ENCODE measurements at places on chromosomes 12 and 14.

DNA sequence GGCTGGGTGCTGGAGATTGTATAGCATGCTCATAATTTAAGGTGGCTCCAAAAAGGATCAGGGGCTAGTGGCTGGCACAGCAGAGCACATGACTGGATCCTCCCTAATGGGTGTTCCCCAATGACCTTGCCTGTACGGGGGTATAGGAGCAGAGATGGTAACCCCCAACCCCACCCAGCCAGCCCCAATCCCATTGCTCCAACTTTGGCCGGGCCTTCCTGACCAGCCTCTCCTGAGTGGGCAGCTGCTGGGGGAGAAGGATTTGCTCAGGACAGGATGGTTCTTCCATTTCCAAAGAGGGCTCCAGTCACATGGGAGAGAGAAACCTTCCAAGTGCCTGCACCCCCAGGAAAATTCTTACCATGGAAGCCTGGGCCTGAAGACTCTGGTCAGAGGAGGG, 15.3 kb upstream of the NR4A1 start:
- no peak for DNase-seq

- DNase-seq: no peak
Observed at GRCh38 chr12:69321351-69321750, 26.8 kb upstream of the LYZ start.

- no peak for DNase-seq
Observed at GRCh38 chr12:2165021-2165420, 112.2 kb downstream of the CACNA1C start.

DNA sequence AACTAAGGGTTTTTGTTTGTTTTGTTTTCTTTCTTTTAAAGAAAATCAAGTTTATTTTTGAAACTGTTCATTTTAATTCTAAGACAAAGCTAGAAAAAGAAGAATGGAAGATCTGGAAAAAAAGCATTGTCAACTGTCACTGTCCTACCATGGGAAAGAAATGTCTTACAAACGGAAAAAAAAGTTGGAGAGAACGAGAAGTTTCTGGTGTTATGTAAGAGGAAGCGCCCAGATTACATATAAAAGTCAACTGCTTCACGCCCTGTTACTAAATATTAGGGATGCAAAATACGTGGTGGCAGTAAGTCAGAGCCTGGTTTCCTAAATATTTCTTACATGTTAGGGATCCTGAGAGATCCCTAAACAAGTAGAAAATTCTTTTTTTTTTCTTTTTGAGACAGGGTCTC, 14.3 kb upstream of the FBXL14 start:
- no peak for DNase-seq

GRCh38 chr14:58972233-58973017, 216.0 kb upstream of the DAAM1 start:
- DNase-seq: no peak

GRCh38 chr12:91986084-91986483, 159.6 kb downstream of the BTG1 start:
- no peak for DNase-seq

DNA sequence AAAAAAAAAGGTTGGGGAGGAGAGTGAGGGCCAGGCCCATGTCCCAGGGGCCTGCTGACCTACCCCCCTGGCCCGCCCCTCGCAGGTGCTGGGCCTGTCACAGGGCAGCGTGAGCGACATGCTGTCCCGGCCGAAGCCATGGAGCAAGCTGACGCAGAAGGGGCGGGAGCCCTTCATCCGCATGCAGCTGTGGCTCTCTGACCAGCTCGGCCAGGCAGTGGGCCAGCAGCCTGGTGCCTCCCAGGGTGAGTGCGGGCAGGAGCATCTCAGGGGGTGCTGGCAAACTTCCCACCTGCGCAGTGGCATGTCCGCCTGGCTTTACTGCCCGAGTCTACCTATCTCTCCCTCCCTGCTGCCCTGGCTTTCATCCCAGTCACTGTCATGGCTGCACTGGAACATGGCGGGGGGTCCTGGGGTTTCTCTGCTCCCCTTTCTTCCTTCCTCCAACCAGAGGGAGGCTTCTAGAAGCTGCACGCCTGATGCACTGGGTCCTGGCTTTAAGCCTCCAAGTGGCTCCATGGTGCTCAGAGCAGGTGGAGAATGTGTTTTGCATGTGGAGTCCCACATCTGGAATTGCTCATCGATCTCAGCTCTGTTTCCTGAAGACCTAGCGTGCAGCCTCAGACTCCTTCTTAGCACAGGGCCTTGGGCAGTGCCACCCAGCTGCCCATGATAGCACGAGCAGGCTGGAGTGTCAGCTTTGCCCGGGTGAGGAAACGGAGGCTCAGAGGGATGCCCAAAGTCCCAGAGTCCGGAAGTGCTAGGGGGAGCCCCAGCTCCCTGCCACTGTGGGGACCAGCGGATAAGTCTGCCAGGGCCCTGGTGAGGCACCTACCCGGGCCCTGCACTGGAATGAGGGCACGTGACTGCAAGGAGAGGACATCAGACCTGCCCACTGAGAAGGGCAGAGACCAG, 46.3 kb downstream of the PHETA1 start:
- DNase-seq: no peak

GRCh38 chr14:92516966-92517506, 3.5 kb downstream of the RIN3 start:
- no peak for DNase-seq

- no peak for DNase-seq
Observed at GRCh38 chr14:70735043-70735442, 74.3 kb downstream of the MAP3K9 start.

DNA sequence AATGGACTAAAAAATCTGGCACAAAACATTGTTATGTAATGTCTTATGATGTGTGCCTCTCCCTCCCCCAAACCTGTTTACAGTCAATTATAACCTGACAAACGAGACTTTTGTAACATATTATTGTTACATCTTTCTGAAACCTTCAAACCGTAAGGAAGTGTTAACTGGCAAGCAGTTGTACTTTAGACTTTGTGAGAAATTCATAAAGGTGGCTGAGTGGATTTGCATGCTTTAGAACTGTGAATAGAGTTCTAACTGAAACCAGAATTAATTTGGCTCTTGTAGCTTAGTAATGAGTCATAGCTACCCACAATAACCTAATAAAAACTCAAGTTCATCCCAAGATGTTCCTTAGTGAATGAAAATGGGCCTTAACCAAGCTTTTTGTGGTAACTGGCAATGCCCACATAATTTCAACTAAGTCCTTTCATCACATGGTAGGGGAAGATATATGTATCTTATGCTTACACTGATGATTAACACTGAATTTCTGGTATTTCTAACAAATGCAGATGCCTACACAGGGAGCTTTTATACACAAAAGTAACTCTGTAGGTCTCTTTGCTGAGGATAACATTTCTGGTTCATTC, 29.7 kb downstream of the RAD9B start:
- DNase-seq: no peak

DNA sequence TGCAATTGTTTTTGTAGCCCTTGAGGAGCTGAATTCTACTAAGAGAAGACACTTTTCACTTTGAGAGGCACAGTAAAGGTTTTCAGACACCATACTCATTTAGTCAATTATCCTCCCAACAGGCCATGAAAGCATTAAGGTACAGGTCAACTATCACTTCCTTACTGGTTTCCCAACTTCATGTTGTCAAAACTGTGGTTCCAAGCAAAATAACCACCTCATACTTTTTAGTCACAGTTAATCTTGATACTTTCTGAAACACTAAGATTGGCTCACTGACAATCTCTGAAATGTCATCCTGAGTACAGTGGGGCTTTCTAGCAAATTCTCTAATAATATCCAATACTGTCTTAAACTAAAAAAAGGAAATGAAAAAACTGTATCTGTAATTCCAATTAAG, 71.7 kb downstream of the SLC2A13 start:
- no peak for DNase-seq

DNA sequence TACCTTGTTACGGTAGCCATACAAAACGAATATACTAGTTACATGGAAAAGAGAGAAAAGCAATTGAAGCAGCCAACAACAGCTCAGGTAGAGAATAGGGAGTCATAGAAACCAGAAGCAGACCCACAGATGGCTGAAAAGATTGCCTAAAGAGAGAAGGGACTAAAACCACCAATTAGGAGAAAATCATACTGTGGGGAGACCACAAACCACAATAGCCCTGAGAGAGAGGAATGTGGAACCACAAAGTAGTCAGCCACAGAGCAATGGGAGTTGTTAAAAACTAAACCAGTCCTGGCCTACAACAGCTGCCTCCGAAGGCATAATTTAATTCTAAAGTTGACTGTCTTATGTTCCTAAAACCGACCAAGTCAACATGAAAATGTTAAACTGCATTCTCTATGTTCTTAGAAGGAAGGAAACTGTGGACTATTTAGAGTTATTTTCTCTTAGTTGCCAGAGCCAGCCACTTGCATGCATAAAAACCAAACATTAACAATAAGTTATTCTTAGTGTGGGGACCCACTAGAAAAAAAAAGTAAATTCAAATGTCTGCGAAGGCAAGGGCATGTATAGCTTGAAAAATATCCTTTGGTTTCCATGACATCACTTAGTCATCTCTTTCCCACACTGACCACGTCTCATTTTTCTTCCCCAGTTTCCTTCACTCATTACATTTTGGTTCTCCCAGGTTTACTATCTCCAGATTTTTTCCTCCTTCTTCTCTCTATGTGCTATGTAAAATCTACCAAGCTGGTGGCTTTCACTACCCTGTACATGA, 398.1 kb downstream of the NOVA1 start:
- no peak for DNase-seq

DNA sequence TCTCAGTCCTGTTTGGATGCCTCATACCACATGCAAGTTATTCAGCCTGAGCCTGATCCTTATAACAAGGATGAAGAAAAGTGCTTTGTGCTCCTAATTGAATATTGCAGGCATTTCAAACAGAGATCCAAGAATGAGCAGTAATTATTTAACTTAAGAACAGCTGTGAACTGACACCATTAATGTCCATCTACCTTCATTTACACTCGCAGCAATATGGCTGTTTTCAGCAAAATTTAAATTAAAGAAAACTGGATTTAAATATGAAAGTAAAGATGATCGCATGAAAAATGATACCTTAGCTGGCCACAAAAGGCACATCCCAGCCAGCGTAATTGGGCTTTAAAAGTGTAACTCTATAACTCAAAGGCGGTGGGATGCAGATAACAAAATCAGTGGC, 466.3 kb downstream of the GALC start:
- no peak for DNase-seq

- DNase-seq: no peak
Observed at GRCh38 chr14:85947461-85948139, 417.7 kb downstream of the FLRT2 start.

Measured in stimulated activated CD4-positive, alpha-beta T cell treated with anti-CD3 and anti-CD28 coated beads, Interleukin-1b, Interleukin-23, amount 100 ng/mL, for 48 hours (primary cell).